Glomerular endothelial cell (primary cell): ENCODE measurements at places on chromosomes 6 and 20.
A peak's percentile ranks its signal among the peaks of the same experiment; 100 is the strongest.

DNA sequence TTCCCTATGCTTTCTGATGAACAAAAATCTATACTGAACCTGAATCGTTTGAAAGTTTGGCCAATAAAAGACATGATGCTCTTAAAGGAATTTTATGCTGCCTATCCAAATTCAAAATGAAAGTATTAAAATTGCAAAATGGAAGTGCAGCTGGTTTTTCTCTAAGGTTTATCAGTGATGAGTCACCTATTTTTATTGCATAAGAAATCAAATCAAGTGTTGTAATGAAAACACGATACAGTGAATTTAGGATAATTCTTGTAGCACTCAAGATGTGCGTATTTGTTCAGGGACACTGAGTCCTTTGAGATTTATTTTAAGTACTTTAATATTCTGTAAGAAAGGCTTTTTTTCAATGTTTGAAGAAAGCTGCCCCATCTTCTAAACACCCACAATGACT lies 409.5 kb downstream of the ADGRB3 start:
- DNase-seq: no peak

- DNase-seq: no peak
These were observed 89.2 kb downstream of the THBS2 start for GRCh38 chr6:169164451-169164850.

DNA sequence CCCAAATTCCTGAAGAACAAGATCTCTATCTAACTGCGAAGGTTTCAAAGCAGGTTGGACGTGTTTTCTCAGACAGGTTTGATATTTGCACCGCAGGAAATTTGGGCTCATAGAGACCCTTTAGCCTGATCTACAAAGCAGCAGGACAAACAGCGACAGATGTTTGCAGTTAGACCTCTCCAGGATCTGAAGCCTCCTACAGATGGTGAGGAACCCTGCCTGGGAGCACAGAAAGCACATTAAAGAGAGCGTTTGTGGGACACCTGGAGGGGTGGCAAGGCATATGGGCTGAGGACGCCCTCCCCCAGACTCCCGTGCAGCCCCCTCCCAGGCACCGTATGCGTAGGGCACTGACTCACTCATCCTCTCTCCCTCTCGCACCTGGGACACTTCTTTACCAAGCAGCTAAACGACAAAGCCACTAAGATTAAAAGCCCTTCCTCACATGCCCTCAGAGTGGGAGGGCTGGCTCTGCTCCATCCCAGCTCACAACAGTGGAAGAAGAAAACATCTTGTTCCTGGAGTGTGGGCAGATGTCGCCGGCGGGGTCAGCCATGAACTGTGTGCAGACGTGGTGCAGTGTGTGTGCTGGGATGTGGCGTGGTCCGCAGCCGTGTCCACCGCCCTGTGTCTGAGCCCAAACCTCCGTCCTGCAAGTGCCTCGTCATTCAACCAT lies 249.7 kb upstream of the AFDN start:
- no peak for DNase-seq

- DNase-seq: no peak
These were observed 89.1 kb upstream of the QKI start for GRCh38 chr6:163325390-163325784.

- no peak for DNase-seq
These were observed 1028.5 kb downstream of the KIF16B start for GRCh38 chr20:15544742-15545141.

GRCh38 chr6:110567957-110568696 lies 91.7 kb upstream of the SLC22A16 start:
- no peak for DNase-seq

GRCh38 chr6:130716466-130716865 lies 110.7 kb upstream of the SMLR1 start:
- no peak for DNase-seq

- no peak for DNase-seq
These were observed 8.7 kb downstream of the SASH1 start for GRCh38 chr6:148351309-148351708.

DNA sequence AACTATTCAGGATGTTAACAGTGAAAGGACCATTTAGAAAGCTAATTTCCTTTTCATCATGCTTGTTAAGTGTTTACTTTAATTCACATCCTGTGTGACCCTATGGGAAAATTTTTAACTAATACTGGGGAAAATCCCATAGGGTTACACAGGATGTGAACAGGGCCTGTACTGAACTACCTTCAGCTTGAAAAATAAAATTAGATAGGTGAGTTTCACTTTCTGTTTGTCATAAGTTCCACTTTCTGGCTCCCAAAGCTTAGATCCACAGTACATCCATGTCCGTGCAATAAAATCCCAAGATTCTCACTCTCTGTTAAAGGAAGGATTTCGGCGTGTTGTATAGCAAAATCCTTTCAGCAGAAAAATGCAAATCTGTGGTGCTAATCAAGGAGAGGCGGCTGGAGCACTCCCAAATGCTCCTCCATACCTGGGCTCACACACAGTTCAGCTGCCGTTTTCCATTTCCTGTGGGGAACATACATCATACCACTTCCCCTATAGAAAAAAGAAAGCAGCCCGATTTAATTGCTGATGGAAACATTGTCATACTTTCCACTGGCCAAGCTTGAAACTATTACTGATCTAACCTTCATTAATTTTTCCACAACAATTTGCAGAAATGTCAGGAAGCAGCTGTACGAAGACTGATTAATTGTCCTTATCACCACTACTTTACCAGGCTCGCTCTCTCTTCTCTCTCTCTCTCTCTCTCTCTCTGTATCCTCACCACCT lies 125.2 kb downstream of the HIVEP2 start:
- DNase-seq: peak; percentile 75

DNA sequence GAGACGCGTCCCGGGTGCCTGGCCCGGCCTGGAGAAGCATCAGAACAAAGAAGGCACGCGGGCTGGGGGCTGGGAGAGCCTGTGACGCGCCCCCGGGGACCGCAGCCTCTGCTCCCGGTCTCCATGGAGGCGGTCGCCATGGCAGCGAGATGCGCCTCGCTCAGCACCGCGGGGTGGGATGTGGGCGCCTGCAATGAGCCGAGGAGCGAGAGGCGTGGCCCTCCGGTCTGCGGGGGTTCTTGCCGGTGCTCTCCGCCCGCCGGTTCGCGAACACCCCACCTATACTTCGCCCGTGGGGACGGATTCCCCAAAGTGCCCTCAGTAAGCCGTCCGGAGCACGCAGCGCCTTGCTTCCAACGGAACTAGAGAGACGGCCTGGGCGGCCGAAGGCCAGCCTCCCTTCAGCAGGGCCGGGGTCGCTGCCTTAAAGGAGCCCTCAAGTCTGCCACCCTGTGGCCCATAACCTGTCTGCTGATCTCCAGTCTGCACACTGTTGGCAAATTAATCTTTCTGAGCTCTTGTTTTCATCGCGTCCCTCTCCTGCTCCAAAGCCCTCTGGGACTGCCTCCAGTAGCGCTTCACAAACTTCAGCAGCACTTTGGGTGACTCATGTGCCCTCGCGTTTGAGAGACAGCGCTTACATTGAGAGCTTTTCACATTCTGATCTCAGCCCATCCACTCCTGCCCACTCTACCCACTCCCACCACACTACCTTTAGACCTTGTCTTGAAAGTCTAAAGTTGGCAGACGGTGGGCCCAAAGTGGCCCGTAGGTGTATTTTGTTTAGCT lies 983 bp upstream of the ADISSP start:
- DNase-seq: no peak
